ENCODE measurements at places on chromosomes 11 and 22.

GRCh38 chr22:28594797-28595462 is 84.7 kb downstream of the TTC28 start:
- DNase-seq, result peak; percentile 18

DNA sequence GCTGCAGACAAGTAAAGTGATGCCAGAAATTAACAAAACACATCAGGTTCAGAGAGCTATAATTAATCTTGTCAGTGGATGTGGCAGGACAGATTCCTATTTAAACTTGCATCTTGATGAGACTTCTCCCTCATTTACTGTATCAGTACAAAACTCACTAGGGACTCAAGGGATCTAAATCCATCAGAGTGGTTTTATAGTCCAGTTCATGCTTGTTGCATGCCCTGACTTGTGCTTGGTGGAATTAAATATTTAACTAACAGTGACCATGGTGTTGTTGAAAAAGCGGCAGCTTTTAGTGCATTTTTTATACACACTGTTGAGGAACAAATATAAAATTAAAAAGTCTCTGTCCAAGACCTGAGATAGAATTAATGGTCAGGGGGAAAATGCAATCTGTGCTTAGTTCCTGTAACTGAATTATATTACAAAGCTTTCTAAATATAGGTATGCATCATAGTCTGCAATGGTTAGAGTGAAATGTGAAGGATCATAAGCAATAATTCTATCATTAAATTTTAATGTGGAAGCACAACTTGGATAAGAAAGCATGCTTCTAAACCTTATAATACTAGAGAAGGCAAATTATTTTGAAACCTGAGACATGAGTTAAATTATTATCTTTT is 1475.5 kb upstream of the TENM4 start:
- no peak for DNase-seq

GRCh38 chr11:83680321-83680720 is 394.2 kb upstream of the CCDC90B start:
- DNase-seq, result no peak

GRCh38 chr11:15843309-15843872 is 513.0 kb downstream of the SOX6 start:
- no peak for DNase-seq

DNA sequence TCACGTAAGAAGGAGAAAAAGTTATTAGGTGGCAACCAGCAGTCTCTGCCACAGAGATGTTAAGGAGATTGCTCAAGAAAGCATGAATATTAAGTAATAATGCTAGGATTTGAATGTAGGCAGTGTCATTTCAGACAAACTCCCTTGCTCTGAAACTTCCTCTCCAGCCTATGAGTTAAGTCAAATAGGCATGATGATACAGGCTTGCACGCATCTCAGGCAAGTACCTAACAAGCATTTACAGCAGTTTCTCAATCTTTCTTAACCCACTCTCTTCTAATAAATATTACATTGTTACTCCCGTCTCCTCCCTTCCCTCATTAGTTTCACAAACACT is 72.7 kb downstream of the RAB38 start:
- no peak for DNase-seq

GRCh38 chr22:30922151-30922611 is 46.4 kb downstream of the MORC2 start:
- DNase-seq, result peak; percentile 82

GRCh38 chr11:119188887-119189286 is 3.6 kb downstream of the NHERF4 start:
- DNase-seq, result no peak

All from CD4-positive, alpha-beta T cell treated with Interleukin-6 at 100 ng/mL for 8 hours (primary cell).